Cortex of kidney (tissue), 1 donor: ENCODE measurements at places on chromosomes 3 and 15.

GRCh38 chr3:112644453-112644852, 3.5 kb upstream of the CCDC80 start:
- no peak for DNase-seq

- DNase-seq = no peak
Measured at GRCh38 chr15:74829991-74830390, 3.6 kb downstream of the CPLX3 start.

DNA sequence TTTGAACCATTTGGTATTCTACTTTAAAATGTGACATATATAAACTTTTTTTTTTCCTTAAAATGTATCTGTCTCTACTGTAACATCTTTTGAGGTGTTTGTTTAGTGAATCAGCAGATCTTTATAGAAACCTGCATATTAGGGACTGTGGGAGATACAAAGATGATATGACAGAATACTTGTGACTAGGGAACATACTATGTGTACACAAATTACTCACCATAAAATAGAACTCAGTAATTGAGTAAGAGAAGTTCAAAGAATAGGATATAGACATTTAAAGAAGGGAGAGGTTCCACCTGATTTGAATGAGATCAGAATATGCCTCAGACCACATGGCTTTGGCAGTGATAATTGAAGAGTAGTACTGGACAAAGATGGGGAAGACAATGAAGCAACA, 47.9 kb downstream of the ATP2C1 start:
- no peak for DNase-seq

- DNase-seq = no peak
Measured at GRCh38 chr3:72891053-72891855, 3.4 kb downstream of the GXYLT2 start.

DNA sequence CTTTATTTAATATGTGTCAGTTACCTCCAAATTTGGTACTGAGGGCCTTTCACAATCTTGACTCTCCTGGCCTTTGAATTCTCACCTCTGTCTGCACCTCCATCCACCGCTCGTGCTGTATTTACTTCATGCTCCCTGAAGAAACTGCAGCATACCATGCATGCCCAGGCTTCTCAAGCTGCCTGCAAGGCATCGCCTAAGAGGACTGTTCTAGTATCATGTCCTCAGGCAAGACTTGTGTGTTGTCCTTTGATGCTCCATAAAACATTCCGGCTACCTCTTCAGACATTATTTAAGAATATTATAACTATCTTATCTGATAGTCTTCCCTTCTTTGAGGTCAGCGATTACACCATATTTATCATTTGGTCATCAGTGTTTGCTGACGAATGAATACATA, 682.5 kb downstream of the NR2F2 start:
- DNase-seq = no peak

DNA sequence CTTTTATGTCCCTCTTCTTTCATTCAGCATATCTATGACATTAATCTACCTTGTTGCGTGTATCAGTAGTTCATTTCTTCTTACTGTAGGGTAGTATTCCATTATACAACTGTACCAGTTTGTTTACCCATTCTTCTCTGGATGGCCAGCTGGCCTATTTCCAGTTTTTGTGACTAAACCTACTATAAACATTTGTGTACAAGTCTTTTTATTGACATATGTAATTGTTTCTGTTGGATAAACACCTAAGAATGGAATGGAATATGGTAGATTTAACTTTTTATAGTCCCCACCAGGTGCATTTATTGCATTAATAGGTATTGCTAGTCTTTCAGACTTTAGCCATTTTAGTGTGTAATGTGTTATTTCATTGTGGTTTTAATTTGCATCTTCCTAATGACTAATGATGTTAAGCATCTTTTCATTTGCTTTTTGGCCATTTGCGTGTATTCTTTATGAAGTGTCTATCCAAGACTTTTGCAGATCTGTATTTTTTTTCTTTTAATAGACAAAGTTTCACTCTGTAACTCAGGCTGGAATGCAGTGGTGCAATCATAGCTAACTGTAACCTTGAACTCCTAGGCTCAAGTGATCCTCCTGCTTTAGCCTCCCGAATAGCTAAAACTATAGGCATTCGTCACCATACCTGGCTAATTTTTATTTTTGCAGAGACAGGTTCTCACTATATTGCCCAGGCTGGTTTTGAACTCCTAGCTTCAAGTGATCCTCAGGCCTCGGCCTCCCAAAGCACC, 41.9 kb upstream of the XRN1 start:
- no peak for DNase-seq

DNA sequence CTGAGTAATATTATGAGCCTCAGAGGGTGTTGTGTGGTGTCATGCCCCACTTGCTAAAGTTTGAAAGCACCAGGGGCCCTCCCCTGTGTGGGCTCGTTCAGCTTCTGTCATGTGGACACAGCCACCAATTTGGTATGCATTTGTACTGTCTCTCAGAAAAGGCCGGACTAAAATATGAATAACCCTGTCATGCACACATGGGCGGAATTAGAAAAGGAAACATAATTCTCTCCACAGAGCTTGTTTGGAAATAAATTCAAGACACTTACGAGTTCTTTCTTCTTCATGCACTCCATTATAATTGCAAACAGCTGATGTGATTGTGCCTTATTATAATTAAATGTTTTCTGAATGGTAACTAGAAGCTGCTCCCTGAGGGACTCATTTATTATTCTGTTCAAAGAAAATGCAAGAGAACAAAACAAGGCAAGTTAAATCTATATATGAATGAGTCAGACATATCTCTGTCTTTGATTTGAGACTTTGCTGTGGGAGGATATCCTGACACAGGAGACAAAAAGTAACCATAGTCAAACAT, 39.1 kb downstream of the TRPM1 start:
- DNase-seq = no peak

DNA sequence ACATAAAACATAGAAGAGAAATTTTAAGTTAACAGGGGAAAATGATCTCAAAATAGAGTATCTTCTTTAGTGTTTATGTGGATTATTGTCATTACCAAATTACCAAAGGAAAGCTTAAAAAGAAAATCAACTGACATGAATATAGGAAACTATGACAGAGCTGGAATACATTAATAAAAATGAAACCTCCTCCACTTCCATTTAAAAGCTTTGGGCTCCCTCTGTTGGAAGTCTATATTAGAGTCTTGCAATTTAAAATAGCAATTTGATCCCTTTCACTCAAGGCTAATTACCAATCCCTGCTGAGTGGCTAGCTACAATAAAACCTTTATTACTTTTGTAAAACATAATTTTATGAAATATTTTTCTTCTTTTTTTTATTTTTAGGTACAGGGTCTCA, 61.4 kb upstream of the IMPG2 start:
- DNase-seq = no peak
